ENCODE measurements at places on chromosomes 4 and X.

DNA sequence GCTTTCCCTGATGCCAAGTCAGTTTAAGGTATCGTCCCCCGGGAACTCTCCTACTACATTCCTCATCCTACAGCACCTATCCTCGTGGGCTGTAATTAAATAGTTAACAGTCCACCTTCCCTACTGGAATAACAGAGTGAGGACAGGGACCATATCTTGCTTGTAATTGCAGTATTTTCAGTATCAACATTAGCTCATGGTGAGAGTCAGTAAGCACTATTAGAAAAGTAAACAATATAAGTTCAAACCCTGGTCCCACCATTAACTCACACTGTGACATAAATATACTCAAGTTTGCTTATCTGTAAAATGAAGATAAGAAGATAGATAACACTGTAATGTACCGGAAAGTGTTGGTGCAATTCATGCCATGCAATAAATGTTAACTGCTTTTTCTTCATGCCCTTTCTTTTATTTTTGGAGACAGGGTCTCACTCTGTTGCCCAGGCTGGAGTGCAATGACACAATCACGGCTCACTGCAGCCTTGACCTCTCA lies 61.3 kb downstream of the SH3RF1 start:
- DNase-seq: no peak

DNA sequence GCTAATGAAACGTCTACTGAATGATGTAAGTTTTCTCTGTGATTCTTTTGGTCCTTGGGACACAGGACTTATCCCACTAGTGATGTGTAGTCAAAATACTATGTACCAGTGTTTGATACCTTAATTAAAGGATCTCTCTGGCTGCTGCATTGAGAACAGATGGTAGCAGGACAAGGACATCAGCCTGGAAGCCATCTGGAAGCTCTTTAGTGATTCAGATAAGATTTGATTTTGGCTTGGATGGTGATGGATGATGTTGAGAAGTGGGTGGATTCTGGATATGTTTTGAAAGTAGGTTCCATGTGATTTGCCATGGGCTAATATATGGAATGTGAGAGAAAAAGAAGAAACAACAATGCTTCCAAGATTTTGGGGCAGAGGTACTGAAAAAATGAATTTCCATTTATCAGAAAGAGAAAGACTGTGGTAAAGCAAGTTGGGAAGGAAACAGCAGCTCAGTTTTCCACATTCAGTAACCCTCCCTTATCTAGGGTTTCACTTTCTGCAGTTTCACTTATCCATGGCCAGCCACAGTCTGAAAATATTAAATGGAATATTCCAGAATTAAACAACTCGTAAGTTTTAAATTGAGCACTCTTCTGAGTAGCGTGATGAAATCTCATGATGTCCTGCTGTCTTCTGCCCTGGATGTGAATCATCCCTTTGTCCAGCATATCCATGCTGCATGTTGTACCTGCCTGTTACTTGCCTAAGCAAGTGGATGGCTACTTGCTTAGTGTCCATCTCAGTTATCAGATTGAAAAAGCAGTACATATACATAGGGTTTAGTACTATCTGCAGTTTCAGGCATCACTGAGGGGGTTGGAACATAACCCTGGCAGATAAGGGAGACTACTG lies 15.6 kb downstream of the CD38 start:
- no peak for DNase-seq

- no peak for DNase-seq
Measured at GRCh38 chr4:34170946-34171345, 2073.4 kb downstream of the ARAP2 start.

DNA sequence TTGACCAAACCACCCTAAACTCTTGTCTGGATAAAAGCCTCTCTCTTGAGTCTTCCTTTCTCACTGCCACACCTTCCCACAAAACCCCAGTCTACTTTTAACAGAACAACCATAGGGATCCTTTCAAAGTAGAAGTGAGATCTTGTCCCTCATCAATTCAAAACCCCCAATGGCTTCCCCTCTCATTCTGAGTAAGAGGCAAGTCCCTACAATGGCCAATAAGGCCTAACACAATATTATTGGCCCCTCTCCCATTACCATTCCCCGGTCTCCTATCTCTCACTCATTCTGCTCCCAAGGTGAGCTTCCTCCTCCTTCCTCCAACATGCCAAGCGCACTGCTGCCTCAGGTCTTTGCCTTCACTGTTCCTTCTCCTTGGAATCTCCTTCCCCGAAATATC lies 57.1 kb downstream of the REELD1 start:
- no peak for DNase-seq

DNA sequence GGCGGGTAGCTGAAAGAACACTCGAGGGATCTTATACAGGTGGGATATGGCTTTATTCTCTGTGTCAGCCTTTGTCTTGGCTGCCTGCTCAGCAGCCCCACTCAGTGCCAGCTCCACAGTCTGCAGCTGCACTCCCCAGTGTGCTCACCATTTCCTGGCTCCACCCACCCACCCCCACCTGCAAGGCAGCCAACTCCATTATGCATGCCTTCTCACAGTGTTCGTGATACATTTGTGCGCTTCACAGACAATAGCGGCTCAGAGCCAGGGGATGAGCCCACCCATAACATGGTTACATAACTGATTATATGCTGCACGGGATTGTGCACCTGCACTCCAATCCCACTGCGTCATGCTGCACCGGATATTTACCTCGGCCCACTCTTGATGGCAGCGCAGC lies 8.8 kb upstream of the TMEM128 start:
- DNase-seq: no peak

GRCh38 chrX:25125483-25125882 lies 109.7 kb upstream of the ARX start:
- DNase-seq: no peak

DNA sequence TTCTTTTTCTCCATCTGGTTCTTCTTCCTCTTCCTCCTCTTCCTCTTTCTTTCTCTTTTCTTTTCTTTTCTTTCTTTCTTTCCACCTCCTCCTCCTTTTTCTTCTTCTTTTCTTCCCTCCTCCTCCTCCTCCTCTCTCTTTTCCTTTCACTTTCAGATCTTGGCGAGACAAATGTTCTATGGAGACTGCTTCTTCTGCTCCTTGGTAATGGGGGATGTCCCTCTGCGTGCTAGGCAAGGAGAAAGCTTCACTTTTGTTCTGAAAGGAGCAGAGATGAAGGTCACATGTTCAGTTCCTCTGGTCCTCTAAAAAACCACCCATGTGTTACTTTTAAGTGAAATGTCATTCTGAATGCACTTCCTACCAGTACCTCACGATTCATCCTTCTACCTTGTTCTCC lies 33.2 kb downstream of the NBDY start:
- DNase-seq: no peak

Measured in GM04504 (cell line).